Activated naive CD4-positive, alpha-beta T cell treated with anti-CD3 and anti-CD28 coated beads, Interleukin-2, amount 10 ng/mL, durations not matched to agents 7 days and 5 days (primary cell): ENCODE measurements at places on chromosomes 5 and 9.
A peak's percentile ranks its signal among the peaks of the same experiment; 100 is the strongest.

DNA sequence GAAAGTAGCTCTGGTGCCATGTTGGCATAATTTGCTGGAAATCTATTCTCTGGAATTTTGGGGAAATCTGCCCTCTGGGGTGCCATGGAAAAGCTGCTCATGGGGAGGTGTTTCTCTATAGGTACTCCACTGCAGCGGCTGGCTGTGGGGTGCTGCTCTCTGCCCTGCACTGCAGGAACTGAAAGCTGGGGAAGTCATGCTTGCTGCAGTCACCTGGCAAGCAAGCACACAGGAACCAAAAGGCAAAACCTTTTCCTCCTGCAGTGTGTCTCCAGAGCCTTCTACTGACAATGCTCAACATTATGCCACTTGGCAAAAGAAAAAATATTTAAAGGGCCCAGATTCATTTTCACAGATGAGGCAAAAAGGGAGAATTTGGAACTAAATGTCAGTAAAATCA, 25.8 kb upstream of the CARNMT1 start:
- H3K4me1 ChIP-seq, result no peaks in the 10 kb centered on the region
- H3K27me3 ChIP-seq, result peaks cover 5% of the 10 kb centered on the region
- H3K27ac ChIP-seq, result no peak overlapping the region
- H3K4me3 ChIP-seq, result no peak overlapping the region
- H3K36me3 ChIP-seq, result no peaks in the 10 kb centered on the region

DNA sequence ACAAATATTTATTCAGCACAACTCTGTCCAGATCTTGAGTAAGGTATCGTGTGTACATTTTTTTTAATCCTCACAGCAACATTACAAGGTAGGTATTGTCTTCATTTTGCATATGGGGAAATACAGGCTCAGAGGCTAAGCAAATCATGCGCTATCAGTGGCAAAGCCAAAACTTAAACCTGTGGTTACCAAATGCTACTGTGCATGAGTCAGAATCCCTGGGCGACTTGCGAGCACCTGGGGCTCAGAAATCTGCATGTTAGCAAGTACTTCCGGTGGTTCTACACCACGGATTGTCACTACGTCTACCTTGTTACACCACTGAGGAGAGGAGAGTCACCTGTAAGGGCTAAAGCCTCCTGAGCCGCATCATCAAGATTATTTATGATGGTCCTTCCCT, 21.3 kb downstream of the C5orf58 start:
- no peak overlapping the region for H3K4me3 ChIP-seq
- peak; percentile 75 for DNase-seq
- H3K27ac ChIP-seq, result peak overlapping the region; percentile 88
- H3K4me1 ChIP-seq, result peaks cover 75% of the 10 kb centered on the region

GRCh38 chr5:63111891-63112290, 533.3 kb downstream of the LRRC70 start:
- no peaks in the 10 kb centered on the region for H3K27me3 ChIP-seq
- no peak for DNase-seq
- no peaks in the 10 kb centered on the region for H3K4me1 ChIP-seq

DNA sequence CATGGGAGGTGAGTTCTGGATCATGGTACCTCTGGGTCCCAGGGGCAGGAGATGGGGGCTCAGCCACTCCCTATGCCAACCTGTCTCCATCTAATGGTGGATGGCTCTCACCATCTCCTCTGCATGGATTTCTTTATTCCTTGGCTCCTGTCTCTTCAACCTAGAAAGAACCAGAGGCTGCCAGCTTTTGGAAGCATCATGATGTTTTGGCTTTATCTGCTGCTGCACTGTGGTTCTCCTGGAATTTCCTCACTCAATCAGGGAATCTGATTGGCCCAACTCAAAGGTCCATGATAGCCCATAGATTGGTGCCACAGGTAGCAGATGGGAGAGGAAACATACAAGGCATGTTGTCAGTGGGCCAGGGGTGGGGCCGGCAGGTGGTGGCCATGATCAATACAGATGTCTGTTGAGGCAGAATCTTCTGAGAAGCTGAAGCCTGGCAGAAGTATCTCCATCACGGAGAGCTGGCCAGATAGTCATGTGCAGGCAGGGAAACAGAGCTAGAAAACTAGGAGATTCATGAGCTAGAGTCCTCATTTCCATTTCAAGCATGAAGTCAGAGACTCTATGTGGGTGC, 158.2 kb downstream of the MACROH2A1 start:
- H3K4me3 ChIP-seq, result no peak overlapping the region
- no peaks in the 10 kb centered on the region for H3K4me1 ChIP-seq
- H3K27ac ChIP-seq, result no peak overlapping the region
- H3K36me3 ChIP-seq, result no peaks in the 10 kb centered on the region

- no peak within 1 kb of the TSS for H3K4me3 ChIP-seq
- no peak for DNase-seq
- H3K27me3 ChIP-seq, result no peaks in the 10 kb centered on the region
Observed at GRCh38 chr5:39219437-39219836, at the start of gene FYB1. TSS of gene FYB1 (minus strand) at chr5:39219563. CDS start at chr5:39202960, 16,603 bp downstream.

DNA sequence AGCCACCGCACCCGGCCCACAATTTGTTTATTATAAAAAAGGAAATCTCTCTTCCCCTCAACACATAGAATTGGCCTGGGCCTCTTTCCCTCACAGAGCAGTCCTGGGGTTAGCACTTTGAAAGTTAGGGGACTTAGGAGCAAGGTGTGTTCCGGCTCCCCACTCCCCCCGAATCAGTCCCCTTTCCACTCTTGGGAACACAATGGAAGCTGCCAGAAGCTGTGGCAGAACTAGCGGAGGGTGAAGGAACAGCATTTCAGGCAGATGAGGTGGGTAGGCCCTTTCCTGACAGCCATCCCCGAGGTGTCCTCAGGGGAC, 16.4 kb upstream of the C5orf47 start:
- H3K36me3 ChIP-seq, result no peaks in the 10 kb centered on the region
- H3K4me3 ChIP-seq, result no peak overlapping the region
- peaks cover 38% of the 10 kb centered on the region for H3K27me3 ChIP-seq
- no peak for DNase-seq
- no peak overlapping the region for H3K27ac ChIP-seq

GRCh38 chr5:11531811-11532555, 372.3 kb downstream of the CTNND2 start:
- H3K4me3 ChIP-seq, result no peak overlapping the region
- H3K27me3 ChIP-seq, result no peaks in the 10 kb centered on the region
- no peak for DNase-seq

DNA sequence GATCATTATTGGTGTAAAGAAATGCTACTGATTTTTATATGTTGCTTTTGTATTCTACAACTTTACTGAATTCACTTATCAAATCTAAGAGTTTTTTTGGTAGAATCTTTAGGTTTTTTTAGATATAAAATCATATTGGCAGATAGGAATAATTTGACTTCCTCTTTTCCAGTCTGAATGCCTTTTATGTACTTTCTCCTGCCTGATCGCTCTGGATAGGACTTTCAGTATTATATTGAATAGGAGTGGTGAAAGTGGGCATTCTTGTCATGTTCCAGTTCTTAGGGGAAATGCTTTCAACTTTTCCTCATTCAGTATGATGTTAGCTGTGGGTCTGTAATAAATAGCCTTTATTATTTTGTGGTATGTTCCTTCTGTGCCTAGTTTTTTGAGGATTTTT, 8.3 kb downstream of the AHRR start:
- peaks cover 40% of the 10 kb centered on the region for H3K4me1 ChIP-seq
- peaks cover 17% of the 10 kb centered on the region for H3K36me3 ChIP-seq
